Calu3 (cell line): ENCODE measurements at places on chromosomes 1 and 21. TPM values are rescaled to one million over a fixed set of nuclear protein-coding genes. Genes with fewer than 3 reads are reported as not detected.

DNA sequence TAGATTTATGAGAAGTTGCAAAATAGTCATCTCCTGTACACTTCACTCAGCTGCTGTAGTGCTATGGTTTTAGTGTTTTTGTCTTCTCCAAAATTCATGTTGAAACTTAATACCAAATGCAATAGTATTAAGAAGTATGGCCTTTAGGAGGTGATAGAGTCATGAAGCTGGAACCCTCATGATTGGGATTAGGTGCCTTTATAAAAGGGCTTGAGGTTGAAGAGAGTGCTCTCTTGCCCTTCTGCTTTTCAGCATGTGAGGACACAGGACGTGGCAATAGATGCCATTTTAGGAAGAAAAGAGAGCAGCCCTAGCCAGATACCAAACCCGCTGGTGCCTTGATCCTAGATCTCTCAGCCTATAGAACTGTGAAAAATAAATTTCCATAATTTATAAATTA is 87.6 kb downstream of the CTH start:
- DNase-seq, result no peak

DNA sequence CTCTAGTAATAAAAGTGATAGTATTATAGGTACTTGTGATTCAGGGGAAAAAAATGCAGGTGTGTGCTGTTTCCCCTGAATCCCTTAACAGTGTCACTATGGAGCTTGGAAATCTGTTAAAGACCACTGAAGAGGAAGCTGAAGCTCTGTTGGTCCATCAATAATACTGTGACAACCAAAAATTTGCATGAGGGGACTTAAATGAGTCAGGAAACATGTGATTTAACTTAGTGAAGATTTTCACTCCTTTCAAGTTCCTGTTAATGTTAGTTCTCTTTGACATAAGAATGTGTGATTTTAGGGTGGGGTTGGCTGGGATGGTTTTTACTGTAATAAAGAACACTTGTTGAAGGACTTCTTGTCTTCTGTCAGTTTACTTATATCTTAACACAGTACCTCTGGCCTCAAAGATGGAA is 32.0 kb downstream of the VANGL2 start:
- no peak for DNase-seq

DNA sequence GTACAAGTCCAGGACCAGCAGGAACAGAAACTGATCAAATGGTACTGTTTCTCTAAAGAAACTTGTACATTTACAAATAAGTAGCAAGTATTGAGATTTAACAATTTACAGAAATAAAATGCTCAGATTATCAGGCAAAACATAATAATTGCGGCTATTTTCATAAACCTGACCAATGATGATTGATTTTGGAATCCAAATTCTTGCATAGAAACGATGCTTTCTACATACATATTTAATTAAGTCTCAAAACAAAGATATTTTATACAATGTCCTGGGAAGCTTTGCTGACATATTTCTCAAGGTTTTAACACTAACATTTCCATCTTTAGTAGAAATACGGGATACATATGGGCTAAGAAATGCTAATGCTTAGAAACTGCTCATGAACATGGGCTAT is 157.1 kb downstream of the VAV3 start:
- DNase-seq, result no peak

The TOR3A gene
- 38.8 and 40.0 TPM in 2 replicates for total RNA-seq
